ENCODE measurements at places on chromosomes 4 and X.

DNA sequence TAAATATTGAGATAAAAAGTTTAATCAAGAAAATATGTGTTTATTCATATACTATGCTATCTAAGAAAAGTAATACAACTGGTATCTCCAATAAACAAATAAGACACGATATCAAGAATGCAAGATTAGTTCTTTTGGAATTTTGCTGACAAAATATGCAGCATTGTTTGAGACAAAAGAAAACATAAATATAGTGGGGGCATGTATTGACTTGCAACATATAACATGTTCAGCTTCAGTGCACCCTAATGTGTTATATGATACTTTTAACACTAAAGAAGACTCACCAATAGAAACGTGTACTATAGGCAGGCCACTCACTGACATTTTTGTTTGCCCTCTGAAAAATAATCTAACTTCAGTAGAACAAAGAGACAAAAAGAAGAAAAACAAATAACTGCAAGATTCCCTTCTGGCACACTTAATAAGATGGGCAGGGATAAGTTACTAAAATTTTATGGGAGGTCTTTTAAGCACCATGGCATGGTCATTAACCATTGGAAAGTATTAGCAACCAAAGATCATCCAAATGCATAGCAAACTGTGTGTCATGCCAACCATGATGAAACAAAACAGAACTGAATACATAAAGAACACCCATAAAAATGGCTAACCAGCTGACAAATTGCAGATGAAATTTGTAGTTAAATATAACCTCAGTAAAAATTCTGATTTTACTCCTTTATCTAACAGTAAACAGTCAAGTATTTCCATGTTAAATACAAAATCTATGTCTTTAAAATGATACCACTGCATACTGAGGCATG is 447.9 kb upstream of the FAM241A start:
- DNase-seq: no peak

GRCh38 chrX:384861-385260 is 1.8 kb downstream of the PPP2R3B start:
- no peak for DNase-seq

GRCh38 chr4:153398713-153399112 is 54.2 kb downstream of the MND1 start:
- DNase-seq: no peak

DNA sequence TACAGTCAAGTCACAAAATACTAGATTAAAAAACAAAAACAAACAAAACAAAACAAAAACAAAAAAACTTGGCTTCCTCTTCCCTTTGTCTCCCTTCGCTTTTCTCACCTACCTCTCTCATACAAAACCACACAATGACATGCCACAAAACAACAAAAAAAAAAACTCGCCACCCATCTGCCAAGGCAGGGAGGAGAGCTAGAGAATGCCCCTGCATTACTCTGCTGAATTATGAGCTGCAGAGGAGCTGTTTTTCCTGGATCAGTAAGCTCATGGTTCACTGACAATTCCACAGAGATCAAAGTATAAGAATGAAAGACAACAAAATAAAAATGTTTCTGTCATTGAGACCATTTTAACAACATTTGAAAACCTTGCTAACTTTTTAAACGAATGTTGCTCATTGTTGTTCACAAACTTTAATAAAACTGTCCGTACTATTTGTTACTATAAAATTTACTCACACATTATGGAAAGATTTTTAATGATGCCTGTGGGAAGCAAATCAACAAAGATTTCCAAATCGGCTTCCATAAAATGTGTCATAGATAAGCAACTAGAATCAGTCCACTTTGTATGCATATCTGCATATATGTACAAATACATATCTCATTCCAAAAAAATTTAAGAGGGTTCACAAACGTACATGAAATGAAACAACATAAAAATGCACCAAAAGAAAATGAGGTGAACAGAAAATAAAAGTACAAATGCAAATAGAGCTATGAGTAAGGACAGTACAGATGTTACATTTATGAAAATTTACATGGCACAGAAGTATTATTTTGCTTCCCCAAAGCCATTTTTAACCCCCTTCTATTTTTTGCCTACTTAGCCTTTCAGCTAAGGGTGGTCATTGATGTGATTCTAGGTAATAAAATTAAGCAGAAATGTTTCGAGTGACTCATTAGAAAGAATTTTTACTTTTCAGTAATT is 252.4 kb upstream of the FAT4 start:
- no peak for DNase-seq

DNA sequence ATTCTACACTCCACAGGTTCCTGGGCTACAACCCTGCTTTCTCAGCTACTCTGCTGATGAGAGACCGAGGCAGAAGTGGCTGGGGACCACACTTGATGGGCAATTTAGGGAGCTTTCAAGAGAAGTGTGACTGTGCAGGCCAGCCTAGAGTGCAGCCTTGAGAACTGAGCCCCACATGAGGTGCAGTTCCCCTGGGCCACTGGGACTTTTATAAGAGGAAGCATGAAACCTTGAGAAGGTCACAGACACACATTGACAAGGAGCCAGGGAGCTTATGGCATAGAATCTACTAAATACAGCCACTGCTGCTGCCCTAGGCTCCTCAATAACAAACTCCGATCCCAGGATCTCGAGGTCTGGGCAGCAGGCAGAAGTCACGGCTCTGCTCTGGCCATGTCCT is 13.1 kb downstream of the C4orf50 start:
- no peak for DNase-seq

DNA sequence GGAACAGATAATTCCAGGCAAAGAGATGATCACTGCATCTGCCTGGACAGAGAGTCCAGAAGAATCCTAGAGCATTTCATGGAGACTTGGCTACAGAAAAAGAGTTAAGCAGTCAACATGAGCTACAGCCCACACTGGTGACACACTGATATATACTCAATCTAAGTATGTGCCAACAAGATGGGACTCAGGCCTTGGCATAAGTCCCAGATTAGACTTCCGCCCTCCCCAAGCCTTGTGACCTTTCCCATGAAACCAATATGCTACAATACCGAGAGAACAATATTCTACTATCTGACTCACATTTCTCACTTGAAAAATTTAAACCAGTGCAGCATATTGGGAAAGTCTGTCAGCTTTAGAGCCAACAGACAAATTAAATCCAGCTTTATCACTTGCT is 65.7 kb upstream of the SLITRK2 start:
- no peak for DNase-seq

- no peak for DNase-seq
Measured at GRCh38 chr4:10809905-10810304, 125.3 kb upstream of the CLNK start.

DNA sequence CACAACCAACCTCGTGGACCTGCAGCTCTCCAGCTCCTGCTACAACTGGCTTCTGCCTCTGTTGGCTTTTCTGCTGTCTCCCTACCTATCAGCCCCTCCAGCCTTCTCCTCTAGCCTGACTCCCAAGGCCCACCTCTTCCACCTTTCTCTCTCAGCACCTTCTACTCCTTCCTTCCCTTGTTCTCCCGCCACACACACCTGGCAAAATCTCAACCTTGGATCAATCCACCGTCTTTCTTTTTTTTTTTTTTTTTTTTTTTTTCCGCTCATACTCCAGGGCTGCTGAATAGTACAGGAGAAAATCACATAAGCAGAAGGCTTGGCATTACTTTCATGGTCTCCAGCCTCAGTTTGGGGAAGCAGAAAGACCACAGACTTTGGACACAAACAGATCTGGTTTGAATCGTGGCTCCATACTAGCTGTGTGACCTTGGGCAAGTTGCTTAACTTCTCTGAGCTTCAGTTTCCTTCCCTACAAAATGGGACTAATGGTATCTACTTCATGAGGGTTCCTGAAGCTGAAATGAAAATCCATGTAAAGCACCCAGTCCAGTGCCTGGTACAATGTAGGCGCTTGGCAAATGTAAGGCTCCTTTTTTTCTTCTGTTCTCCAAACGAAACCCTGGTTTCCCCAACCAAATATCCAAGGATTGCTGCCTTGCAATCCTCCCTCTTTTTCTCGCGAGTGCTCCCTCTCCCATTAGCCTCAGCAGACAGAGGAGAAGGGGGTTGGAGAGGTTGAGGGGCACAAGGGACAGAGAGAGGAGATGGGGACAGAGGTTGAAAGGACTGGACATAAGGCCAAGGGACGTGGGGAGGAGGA is 1.7 kb downstream of the FGD1 start:
- peak; percentile 27 for DNase-seq

DNA sequence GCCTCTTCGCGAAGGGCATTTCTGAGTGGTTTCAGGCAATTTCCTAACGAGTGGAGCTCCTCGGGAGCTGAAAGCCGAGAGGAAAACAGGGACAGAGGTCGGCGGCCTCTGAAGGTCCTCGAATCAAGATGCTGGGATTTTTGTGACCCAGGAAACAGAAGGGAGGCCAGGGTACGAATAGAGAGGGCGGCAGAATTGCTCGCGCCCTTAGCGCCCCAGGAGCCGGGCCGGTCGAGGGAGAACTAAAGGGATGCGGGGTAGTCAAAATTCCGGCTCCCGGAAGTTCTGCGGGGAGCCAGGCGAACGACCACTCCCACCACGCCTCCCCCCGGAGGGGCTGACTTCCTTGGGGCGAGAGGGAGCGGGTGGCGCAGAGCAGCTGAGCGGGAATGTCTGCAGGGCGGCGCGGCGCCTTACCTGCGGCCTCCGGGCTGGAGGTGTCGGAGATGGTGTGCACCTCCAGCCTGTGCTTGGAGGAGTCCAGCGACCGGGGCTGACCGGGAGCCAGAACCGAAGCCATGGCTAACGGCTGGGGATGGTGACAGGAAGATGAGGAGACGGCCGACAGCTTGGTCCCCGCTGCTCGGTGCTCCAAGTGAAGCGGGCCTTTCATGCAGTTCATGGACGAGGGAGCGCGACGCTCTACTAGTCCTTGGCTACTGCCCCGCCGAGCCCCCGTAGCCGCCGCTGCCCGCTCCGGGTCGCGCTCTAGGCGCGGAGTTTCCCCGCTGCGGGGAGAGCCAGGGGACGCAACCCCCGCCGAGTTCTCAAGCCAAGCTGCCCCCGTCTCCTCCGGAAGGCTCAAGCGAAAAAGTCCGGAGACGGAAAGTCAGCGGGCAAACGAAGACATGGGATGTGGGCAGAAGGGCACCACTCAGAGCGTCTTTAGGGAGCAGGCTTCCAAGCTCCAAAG is 782 bp downstream of the PITX2 start:
- DNase-seq: peak; percentile 14

- DNase-seq: peak; percentile 75
Measured at GRCh38 chr4:143286701-143287571, 49.7 kb upstream of the GAB1 start.

GRCh38 chr4:8913121-8913857 is 41.6 kb upstream of the HMX1 start:
- DNase-seq: no peak

DNA sequence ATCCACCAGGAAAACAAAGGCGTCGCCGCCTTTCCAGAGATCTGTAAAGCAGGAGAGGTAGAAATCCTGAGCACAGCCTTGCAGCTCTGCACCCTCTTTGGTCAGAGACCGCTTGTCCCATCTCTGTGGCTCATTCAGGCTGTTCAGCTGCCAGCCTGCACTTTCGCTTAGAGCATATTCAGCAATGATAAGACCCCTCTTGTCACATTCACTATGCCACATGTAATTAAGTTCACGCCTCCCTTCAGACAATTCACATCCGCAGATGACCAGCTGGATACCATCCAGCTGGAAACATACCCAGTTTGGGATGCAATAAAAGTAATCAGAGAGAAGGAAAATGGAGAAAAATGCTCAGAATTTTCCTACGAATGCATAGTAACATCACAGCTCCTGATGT is 335.4 kb downstream of the UNC5C start:
- no peak for DNase-seq

DNA sequence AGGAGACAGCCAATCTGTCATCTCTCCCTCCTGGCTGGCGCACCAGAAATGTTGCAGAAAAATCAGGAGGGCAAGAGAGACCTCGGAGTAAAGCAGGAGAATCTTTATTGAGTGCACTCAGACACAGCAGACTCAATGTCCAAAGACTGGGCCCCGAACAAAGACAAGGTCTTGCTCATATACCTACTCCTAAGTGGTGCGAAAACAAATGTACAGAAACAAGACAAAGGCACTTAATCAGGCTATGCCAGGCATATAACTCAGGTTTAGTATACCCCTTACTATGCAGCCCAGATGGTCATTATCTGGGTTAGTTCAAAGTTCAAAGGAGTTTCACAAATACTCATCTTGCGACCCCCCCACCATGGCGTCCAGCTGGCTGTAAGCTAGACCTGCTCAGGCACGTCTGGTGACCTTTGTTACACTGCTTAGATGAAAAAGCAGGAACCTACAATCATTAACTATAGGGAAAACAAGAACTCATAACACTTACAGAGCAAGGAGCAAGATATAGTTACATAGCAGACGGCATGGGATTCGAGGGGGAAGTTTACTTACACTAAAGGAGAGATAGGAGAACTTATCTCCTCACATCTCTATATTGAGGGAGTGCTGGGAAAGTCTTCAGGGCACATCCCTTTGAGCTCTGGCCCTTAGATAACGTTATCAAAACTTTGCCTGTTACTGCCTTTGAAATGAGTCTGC is 27.5 kb downstream of the SULT1E1 start:
- no peak for DNase-seq

DNA sequence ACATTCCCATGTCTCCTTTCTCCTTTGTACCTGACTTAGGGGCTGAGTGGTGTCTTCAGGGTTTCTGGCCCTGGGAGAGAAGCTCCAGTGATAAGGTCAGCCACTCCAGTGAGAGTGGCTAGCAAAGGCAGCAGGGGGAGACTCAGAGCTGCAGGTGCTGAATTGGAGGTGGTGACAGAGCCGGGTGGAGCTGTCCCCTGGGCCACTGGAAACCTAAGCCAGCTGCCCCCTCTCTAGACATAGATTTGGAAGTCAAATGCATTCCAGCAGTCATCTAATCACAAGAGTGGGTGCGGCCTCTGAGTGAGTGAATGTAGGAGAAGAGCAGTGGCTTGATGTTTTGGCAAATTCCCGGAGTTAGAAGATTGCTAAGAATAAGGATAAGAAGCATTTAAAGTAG is 28.5 kb downstream of the TRIM2 start:
- no peak for DNase-seq

DNA sequence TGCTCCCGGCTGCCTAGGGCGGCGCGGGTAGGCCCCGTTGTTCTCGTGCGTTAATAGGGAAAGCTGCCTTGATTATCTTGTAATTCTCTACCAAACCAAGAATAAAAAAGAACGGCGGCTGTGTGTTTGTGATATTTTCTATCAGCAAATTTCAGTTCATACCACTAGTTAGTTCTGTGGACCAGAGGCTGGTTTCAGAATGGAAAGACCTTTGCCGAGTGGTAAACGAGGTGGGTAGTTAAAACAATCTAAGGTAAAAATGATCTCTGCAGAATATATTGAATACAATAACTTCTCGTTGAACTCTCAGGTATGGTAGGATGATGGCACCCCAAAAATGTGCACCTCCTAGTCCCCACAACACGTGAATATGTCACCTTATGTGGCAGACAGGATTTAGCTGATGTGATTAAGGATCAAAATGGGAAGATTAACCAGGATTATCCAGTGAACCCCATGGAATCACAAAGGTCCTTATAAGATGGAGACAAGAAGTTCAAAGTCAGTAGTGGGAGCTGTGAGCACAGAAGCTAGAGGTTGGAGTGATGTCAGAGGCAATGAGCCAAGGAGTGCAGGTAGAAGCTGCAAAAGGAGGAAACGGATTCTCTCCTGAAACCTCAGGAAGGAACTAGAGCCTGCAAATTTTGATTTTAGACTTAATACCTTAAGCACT is 574 bp upstream of the CFAP97 start:
- peak; percentile 15 for DNase-seq

GRCh38 chr4:24775032-24775605 is 20.3 kb upstream of the SOD3 start:
- DNase-seq: peak; percentile 77

All from fibroblast of skin of scalp (primary cell).